ENCODE measurements at places on chromosomes 6 and 20. TPM values are rescaled to one million over a fixed set of nuclear protein-coding genes. Genes with fewer than 3 reads are reported as not detected.

DNA sequence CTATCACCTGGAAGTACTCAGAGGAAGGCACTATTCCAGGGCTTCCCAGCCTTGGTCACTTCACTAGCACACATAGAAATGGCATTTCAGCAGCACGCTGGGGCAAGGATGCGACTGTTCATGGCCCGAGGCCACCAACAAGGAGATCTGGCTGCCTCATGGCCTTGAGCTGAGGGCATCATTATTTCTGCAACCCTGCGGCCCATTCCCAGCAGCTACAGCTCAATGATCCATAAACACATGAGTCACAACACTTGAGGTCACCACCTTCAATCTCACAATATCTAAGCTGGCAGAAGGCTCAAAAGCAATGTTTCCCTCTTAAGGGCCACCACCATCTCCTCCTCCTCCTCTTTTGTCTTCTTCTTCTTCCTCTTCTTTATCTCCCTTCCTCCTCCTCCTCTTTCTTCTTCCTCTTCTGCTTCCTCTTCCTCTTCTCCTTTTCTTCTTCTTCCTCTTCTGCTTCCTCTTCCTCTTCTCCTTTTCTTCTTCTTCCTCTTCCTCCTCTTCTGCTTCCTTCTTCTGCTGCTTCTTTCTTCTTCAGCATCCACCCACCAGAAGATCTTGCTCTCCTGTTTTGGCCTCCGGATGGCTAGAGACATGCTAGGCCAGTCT, 382.9 kb upstream of the CNR1 start:
- DNase-seq, result no peak

GRCh38 chr20:33348136-33348937, 53.0 kb downstream of the CDK5RAP1 start:
- DNase-seq, result no peak

Gene LAMP5
- 2.1 TPM for polyA plus RNA-seq

DNA sequence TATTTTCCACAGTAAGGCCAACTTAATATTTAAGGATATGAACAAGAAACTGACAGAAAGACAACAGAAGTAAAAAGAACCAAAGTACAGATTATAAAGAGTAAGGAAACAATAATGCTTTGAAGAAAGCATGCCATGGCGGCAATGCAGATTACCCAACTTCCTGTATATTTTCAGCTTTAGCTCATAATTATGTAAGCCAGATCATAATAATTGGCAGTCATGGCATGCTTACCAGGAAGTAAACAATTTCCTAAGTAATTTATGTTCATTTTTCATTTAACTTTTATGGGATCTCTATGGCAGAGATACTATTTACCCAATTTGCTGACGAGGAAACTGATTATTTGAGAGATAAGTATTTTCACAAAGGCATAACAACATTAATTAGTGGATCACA, 988.7 kb downstream of the HACE1 start:
- no peak for DNase-seq

DNA sequence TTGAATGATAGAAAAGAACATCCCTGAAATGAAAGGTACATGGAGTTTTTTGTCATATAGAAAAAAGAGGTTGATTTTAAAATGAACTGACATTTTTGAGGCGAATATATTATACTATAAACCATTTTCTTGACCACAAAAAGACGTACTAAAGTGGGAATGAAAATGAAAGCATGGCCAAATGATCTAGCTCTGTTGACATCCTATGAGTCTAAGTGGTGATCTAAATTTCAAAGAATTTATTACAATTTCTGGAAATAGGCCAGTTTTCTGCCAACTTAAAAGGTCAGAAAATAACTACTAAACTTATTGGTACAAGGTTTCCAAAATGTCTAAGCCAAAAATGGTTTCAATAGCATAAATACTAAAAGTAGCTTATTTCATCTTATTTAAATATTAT, 536.8 kb downstream of the EYS start:
- no peak for DNase-seq

- no peak for DNase-seq
Observed at GRCh38 chr20:25297141-25297905, 49.4 kb downstream of the PYGB start.

Gene PPP1R3G
- polyA plus RNA-seq, result 2.4 TPM

Gene PPP1R16B
- 7.5 TPM for polyA plus RNA-seq

Gene ZNF311
- polyA plus RNA-seq, result 5.2 TPM

Gene OPN5
- polyA plus RNA-seq, result 0.57 TPM

Gene TAF4
- polyA plus RNA-seq, result 16.2 TPM

Gene NFATC2
- polyA plus RNA-seq, result 2.0 TPM

- DNase-seq, result no peak
Observed at GRCh38 chr6:67265996-67266921, 1368.8 kb upstream of the ADGRB3 start.

Gene SLC17A3
- polyA plus RNA-seq, result 0.93 TPM

Gene ADGRF1
- 53.3 TPM for polyA plus RNA-seq

Gene VARS1
- polyA plus RNA-seq, result 42.7 TPM

DNA sequence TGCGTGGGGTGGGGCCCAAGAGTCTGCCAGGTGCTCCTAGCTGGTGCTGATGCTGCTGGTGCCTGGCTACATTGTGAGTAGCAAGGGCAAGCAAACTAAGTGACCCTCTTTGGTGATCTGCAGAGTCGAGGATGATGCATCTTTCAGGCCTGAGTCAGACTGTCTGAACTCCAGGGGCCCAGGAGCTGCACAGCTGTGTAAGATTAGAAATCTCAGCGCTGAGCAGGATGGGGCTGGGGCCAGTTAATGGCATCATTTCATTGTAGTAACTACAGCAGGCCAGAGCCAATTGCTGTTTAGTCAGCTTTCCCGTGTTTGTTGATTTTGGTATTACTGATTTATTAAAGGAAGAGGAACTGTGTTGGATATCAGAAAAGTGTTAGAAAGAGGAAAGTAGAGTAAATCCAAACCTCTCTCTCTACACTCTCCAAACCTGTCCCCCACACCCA, 365.2 kb downstream of the PAX1 start:
- no peak for DNase-seq

DNA sequence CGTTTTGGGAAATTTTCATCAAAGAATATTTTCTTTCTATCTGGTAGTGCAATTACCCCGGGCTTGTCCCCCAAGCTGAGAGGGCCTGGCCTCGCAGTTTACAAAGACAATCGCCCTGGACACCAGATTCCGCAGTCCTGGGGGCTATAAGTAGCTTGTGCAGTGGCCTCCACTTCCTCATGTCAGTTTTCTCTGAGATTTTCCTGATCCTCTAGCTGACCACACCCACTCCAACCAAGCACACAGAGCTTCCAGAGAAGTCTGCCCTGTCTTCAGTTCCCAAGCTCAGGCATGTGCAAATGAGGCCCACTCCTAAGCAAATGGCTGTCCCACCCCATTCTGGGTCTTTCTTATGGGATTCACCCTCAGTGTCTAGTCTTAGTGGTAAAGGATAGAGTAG, 245.3 kb downstream of the MAFB start:
- DNase-seq, result no peak

Gene MUCL3
- 0.03 TPM for polyA plus RNA-seq

Gene PANK2
- 39.8 TPM for polyA plus RNA-seq

Gene ANGPT4
- 0.27 TPM for polyA plus RNA-seq

GRCh38 chr6:125904871-125905270, 51.7 kb upstream of the HINT3 start:
- no peak for DNase-seq

DNA sequence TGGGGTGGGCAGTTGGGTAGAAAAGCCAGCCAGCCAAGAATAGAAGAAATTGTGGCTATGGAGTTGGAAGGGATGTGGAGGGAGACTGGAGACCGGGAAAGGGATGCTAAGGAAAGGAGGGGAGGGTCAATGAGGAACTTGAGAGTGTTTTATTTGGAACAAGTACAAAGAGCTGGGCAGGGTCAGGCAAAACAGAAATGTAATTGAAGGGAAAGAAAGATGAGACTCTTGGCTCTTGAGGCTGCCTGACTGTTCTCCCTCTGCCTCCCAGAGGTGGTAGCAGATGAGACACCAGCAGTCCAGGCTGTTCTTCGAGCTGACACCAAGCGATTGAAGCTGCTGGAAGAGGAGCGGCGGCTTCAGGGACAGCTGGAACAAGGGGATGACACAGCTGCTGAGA, 12.7 kb downstream of the ABCF1 start:
- no peak for DNase-seq

DNA sequence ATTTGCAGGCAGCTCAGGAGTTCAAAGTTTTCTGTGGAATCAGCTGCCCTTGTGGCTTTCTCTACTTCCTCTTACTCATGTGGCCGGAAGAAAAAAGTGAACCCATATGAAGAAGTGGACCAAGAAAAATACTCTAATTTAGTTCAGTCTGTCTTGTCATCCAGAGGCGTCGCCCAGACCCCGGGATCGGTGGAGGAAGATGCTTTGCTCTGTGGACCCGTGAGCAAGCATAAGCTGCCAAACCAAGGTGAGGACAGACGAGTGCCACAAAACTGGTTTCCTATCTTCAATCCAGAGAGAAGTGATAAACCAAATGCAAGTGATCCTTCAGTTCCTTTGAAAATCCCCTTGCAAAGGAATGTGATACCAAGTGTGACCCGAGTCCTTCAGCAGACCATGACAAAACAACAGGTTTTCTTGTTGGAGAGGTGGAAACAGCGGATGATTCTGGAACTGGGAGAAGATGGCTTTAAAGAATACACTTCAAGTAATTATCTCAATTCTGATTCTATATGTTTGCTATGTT, 1.1 kb downstream of the MGME1 start:
- DNase-seq, result no peak

GRCh38 chr20:13626724-13627123, 12.0 kb downstream of the TASP1 start:
- no peak for DNase-seq

- no peak for DNase-seq
Observed at GRCh38 chr20:887137-887536, 29.0 kb downstream of the ANGPT4 start.

Gene TSPO2
- polyA plus RNA-seq, result 0.47 TPM

Gene SLC17A2
- 0.72 TPM for polyA plus RNA-seq

Gene GNAS-AS1
- polyA plus RNA-seq, result 0.67 TPM

Gene OR2J1
- polyA plus RNA-seq, result not detected

Gene PTPN1
- 33.4 TPM for polyA plus RNA-seq

DNA sequence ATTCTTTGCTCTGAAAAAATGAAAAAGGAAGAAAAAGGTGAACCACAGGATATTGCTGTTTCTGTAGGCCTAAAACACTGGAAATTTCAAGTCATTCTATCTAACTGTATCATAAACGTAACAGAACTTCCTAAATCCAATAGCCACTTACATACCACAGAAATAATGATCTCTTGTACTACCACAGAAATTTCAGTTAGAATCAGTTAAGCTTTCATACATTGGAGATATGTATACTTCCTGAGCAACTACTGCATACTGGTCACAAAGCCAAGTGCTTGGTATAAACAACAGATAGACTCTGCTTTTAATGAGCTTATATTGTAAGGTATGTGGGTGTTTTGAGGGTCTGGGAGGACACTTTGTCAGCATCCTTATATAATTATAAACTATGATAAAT, 38.6 kb downstream of the VTA1 start:
- DNase-seq, result no peak

DNA sequence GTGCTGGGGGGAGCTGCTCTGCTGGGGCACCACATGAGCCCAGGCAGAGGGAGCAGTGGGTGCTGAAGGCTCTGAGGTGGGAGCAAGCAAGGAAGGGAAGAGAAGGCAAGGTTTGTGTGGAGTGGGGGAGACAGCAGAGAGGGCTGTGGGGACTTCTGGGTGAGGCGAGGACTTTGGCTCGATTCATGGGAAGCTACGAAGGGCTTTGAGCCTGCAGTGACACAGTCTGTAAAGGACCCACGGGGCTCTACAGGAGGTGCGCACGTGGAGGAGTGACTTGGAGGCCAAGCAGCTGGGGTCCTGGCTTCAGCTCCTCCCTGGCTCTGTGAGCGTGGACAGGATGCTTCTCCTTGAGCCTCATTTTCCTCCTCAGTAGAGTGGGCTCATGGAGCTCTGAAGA, 29.1 kb upstream of the CSNK2A1 start:
- DNase-seq, result no peak

GRCh38 chr6:65262241-65262640, 444.8 kb downstream of the EYS start:
- DNase-seq, result no peak

Gene CLVS2
- 0.33 TPM for polyA plus RNA-seq

Gene IPCEF1
- 8.0 TPM for polyA plus RNA-seq

Gene CTCFL
- 1.9 TPM for polyA plus RNA-seq

- no peak for DNase-seq
Observed at GRCh38 chr20:19996222-19996621, 20.9 kb upstream of the NAA20 start.

- DNase-seq, result no peak
Observed at GRCh38 chr20:5908981-5909380, 41.4 kb downstream of the TRMT6 start.

GRCh38 chr6:167855825-167856425, 29.2 kb downstream of the AFDN start:
- no peak for DNase-seq

Gene PMEPA1
- 18.8 TPM for polyA plus RNA-seq

Gene PACRG
- polyA plus RNA-seq, result 13.7 TPM

DNA sequence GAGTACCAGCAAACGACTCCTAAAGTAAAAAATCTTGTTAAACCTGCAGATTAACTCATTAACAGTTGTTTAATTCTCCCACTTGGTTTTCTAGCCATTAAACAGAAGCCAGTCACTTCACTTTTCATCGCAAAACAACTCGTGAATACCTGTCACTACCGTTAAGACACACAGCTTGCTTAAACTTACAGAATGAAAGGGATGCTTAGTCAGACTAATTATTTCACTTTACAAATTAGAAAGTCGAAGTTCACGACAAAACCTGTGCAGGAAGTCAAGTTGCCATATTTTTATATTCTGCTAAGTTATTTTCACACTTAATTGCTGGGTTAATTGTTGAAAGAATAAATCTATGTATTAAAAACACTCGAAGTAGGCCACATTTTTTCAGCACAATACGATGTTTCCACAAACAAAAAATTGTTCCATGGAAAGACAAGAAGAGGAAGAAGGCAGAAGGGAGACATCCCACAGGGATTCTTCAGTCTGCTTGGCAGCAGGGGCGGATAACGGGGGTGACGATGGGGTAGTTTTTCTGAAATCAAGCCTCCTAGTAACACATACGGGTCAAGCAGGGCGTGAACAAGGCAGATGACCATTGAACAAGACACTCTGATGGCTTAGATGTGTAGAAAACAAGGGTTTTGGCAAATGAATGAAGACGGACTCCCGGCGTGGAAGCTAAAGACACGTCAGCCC, 933 bp downstream of the SSR1 start:
- no peak for DNase-seq

GRCh38 chr20:11686820-11687543, 230.7 kb upstream of the BTBD3 start:
- DNase-seq, result no peak

DNA sequence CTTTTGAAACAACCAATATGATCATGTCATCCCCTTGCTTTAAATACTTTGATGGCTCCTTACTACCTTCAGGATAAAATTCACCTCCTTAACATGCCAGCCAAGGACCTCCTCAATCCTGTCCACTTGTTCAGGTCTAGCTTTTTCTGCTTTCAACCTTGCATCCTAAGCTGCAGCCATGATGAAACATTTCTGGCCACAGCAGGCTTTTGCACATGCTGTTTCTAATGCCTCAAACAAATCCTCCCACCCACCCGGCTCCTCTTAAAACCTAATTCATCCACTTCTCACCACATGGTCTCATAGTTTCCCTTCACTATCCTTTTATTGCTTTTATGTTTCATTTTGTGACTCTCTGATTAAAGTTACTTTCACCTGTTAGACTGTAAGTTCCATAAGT, 124.6 kb downstream of the MYB start:
- DNase-seq, result no peak

Gene SOX18
- polyA plus RNA-seq, result 8.2 TPM

GRCh38 chr6:108116546-108117426, 42.2 kb upstream of the OSTM1 start:
- no peak for DNase-seq
